ENCODE measurements at places on chromosomes 2 and 18. TPM values are rescaled to one million over a fixed set of nuclear protein-coding genes. Genes with fewer than 3 reads are reported as not detected.

Gene SKA1
- 0.71 TPM for total RNA-seq

DNA sequence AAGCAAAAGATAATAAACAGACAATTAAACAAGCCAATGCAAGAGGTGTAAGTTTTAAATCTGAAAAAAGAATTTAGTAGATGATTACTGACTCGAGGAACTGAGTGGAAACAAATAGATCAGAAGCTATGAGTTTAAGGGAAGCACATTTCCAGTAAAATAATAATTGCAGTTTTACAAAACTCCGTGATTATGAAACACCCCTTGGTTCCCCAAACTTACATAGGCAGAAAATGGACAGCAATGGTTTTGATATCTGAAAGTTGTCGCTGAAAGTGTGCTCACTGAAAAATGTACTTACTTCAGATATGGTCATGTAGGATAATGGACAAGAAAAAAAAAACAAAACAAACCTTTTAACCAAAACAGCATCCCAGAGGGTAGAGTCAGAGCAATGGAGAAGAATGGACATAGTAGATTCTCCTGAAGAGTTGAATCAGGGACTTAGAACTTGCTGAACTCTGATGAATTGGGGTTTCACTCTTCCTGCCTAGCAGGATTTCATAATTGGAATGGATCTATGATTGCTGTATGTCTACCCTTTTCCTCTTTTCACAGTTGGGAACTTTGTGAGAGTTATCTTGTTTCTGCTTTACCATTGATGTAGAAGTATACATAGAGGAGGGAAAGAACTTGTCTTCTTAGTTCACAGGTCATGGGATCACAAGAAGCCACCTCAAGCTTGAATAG is 305.6 kb upstream of the ZEB2 start:
- no peaks in the 10 kb centered on the region for H3K36me3 ChIP-seq
- H3K27ac ChIP-seq = no peak overlapping the region
- H3K27me3 ChIP-seq = no peaks in the 10 kb centered on the region

Gene PPP4R3B
- 82.4 TPM for total RNA-seq

GRCh38 chr2:16293398-16293797 is 353.0 kb downstream of the MYCN start:
- no peak overlapping the region for H3K4me3 ChIP-seq
- H3K27me3 ChIP-seq = peaks cover 3% of the 10 kb centered on the region
- H3K4me1 ChIP-seq = no peaks in the 10 kb centered on the region
- no peaks in the 10 kb centered on the region for H3K36me3 ChIP-seq
- H3K27ac ChIP-seq = no peak overlapping the region
- no peak for DNase-seq

Gene ONECUT2
- not detected for total RNA-seq

DNA sequence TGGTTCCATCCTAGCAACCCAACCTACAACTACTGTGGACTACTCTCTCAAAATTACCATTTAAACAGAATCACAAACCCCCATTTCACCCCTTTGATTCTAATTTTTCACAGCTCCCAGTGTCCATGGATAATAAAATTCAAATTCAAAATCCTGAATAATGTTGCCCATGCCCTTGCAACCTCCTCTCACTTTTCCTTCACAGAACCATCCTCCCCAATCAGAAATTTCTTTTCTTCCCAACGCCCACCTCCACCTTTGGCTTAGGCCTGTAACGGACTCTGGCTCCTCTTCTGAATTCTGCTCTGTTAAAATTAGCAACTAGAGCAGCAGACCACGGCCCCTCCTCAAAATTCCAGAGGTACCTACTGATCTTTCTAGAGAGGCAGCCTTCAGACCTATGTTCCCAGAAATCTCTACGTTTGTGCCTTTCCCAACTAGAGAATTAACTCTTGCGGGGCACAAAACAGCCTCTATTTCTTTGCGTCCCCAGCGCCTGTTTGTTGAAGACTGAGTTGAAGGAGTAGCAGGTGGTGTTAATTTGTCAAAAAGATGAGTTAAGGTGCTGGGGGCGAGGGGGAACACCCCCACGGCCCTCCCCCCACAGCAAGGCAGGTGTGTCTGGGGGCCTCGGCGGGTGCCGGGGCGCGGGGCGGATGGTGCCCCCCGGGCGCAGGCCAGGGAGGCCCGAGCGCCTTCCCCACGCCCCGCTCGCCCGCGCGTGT is 428 bp upstream of the MAP3K20 start:
- H3K4me1 ChIP-seq = peaks cover 13% of the 10 kb centered on the region
- H3K27me3 ChIP-seq = peaks cover 6% of the 10 kb centered on the region
- no peak for DNase-seq
- H3K36me3 ChIP-seq = no peaks in the 10 kb centered on the region
- no peak overlapping the region for H3K27ac ChIP-seq
- H3K4me3 ChIP-seq = peak overlapping the region; percentile 76

- peaks cover 2% of the 10 kb centered on the region for H3K27me3 ChIP-seq
- peaks cover 2% of the 10 kb centered on the region for H3K4me1 ChIP-seq
- H3K27ac ChIP-seq = no peak overlapping the region
- no peak overlapping the region for H3K4me3 ChIP-seq
- no peak for DNase-seq
Measured at GRCh38 chr2:58261209-58261608, 20.1 kb upstream of the FANCL start.

Gene AFF3
- 228 TPM for total RNA-seq

- no peaks in the 10 kb centered on the region for H3K4me1 ChIP-seq
- H3K27ac ChIP-seq = no peak overlapping the region
- H3K4me3 ChIP-seq = no peak overlapping the region
- H3K27me3 ChIP-seq = no peaks in the 10 kb centered on the region
- no peaks in the 10 kb centered on the region for H3K36me3 ChIP-seq
Measured at GRCh38 chr2:107028661-107029060, 142.7 kb upstream of the ST6GAL2 start.

Gene ANKRD30B
- total RNA-seq = not detected

Gene HTRA2
- 49.4 TPM for total RNA-seq

DNA sequence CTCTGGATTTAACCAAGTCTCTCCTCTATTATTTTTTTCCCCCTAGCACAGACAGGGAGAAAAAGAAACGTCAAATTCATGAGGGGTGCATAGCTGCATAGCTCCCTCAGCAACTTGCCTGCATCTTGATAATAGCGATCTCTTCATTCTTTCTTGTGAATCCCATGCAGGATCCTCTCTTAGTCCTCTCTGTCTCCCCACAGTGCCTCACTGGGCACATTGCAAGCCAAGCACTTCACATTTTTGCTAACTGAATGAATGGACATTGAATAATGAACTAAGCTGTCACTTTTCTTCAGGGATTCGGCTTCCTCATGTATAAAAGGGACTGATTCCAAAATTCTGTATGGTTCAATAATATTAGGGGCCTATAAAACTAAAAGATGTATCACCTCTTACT is 2.9 kb upstream of the EPB41L3 start:
- H3K27me3 ChIP-seq = peaks cover 28% of the 10 kb centered on the region
- no peaks in the 10 kb centered on the region for H3K36me3 ChIP-seq
- no peak overlapping the region for H3K27ac ChIP-seq
- DNase-seq = no peak
- no peak overlapping the region for H3K4me3 ChIP-seq
- H3K4me1 ChIP-seq = peaks cover 9% of the 10 kb centered on the region

Gene CFLAR
- 320 TPM for total RNA-seq

Gene COL6A3
- total RNA-seq = 0.02 TPM

GRCh38 chr2:120860579-120860922 is 124.9 kb downstream of the GLI2 start:
- no peak for DNase-seq
- H3K4me1 ChIP-seq = no peaks in the 10 kb centered on the region
- no peak overlapping the region for H3K27ac ChIP-seq
- no peak overlapping the region for H3K4me3 ChIP-seq

DNA sequence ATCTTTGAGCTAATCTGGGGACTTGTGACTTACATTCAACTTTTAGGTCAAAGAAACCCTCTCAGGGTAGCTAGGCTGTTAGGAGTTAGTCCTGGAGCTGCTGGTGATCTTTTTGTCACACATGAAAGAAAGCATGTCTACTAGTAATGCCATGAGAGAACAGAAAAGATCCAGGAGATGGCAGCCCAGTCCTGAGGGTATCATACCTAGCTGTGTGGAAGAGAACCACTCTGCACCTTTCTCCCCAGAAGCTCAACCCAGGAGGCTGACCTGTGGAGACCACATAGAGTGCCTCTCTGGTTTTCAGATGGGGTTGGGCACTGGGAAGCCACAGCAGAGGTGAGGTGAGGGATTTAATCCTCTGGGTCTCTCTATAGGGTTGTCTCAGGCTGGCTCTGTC is 460.2 kb upstream of the UBE2E3 start:
- peaks cover 3% of the 10 kb centered on the region for H3K4me1 ChIP-seq
- no peak overlapping the region for H3K4me3 ChIP-seq
- H3K27ac ChIP-seq = no peak overlapping the region
- no peak for DNase-seq

- H3K27me3 ChIP-seq = peaks cover 28% of the 10 kb centered on the region
- no peak for DNase-seq
- peaks cover 7% of the 10 kb centered on the region for H3K4me1 ChIP-seq
- no peak within 1 kb of the TSS for H3K27ac ChIP-seq
- no peaks in the 10 kb centered on the region for H3K36me3 ChIP-seq
Measured at GRCh38 chr18:54958704-54959625, at the start of gene CCDC68. CCDC68 (minus strand) TSS chr18:54959461; CDS start chr18:54942791, 16,670 bp downstream.

GRCh38 chr2:197497326-197497725 is 2.3 kb downstream of the HSPD1 start:
- H3K27me3 ChIP-seq = no peaks in the 10 kb centered on the region
- H3K4me1 ChIP-seq = peaks cover 54% of the 10 kb centered on the region
- peaks cover 77% of the 10 kb centered on the region for H3K36me3 ChIP-seq
- H3K27ac ChIP-seq = peak overlapping the region; percentile 41

- H3K27ac ChIP-seq = no peak overlapping the region
- no peaks in the 10 kb centered on the region for H3K4me1 ChIP-seq
- H3K4me3 ChIP-seq = no peak overlapping the region
Measured at GRCh38 chr2:39676342-39676741, 10.6 kb downstream of the TMEM178A start.

DNA sequence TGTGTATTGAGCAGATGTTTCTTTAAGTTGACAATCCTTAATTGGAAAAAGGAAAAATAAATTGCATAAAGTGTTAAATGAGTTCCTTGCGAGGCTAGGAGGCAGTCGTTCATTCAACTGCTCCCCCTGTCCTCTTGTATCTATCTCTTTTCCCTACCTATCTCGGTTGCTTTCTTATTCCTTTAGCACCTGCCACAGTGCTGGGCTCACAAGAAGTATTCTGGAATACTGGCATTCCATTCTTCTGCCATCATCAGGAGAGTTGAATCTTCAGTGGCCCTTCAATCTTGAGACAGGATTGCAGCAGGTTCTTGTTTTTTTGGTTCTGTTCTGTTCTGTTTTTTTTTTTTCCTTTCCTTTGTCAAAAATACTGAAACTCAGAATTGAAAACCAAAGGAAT is 143.1 kb upstream of the AQP4 start:
- H3K27ac ChIP-seq = no peak overlapping the region
- peaks cover 4% of the 10 kb centered on the region for H3K27me3 ChIP-seq
- DNase-seq = no peak
- no peaks in the 10 kb centered on the region for H3K36me3 ChIP-seq

Gene CRYBA2
- not detected for total RNA-seq

Gene TNFAIP6
- total RNA-seq = 0.29 TPM

DNA sequence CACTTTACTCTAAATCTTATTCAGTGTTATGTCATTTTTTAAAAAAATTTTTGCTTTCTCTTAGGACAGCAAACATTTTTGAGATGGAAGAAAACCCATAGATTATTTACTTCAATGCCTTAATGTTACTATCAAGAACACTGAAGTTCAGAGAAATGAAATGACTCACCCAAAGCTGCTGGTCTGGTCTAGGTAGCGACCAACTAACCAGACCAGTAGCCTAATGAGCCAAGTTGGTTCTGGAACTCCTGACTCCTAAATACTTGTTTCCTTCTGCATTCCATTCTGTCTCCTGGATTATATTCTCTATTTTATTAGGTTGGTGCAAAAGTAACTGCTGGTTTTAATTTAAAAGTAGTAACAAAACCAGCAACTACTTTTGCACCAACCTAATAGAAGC is 35.4 kb downstream of the SLC8A1 start:
- no peak overlapping the region for H3K4me3 ChIP-seq
- H3K27ac ChIP-seq = no peak overlapping the region
- DNase-seq = no peak

DNA sequence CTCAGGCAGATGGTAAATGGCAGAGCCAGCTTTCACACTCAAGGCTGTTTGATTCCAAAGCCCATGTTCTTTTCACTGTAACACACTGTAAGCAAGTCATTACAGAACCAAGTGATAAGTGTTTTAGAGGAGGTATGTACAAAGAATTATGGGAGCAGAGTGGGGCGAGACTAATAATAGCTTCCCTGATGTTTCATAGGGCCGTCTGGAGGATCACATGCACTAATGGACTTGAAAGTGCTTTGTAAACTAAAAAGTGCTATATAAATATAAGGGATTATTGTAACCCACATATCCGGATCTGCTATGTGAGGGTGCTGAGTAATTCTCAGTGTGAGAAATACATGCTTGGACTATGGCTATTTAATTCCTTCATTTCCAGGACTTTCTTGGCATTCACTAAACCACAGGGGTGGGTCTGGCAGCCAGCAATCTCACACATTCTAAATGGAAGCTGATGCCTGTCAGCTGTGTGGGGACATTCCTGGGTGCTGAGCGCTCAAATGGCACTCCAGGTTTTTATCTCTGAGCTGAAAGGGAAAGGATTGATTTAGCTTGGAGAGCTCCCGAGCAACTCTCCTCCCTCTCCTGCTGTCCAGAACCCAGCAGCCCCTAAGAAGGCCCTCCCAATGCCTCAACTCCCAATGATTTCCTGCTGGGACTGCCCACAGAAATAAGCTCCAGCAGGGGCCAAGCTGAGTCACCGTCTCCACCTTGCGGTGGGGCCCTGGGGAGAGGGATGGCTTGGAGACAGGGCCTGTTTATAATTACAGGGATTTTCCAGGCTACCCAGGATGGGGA is 222.8 kb downstream of the SOX11 start:
- no peaks in the 10 kb centered on the region for H3K36me3 ChIP-seq
- H3K4me3 ChIP-seq = no peak overlapping the region
- H3K27ac ChIP-seq = no peak overlapping the region
- H3K27me3 ChIP-seq = no peaks in the 10 kb centered on the region
- no peaks in the 10 kb centered on the region for H3K4me1 ChIP-seq
- DNase-seq = no peak

DNA sequence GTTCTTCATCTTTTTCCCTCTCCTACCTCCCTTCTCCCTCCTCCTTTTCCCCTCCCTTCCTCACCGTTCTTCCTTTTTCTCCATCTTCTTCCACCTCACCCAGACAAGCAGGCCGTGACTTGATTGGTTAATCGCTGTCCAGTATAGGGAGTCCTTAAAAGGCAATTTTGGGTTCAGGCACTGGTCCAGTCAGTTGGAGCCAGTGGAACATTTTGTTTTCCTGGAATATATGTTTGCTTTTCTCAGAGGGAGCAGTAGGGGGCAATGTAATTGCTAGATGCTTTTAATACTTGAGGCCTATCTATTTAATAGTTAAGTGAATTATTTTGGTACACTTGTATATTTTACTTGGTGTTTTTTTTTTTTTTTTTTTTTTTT is 15.0 kb downstream of the ELAC1 start:
- no peaks in the 10 kb centered on the region for H3K4me1 ChIP-seq
- no peaks in the 10 kb centered on the region for H3K27me3 ChIP-seq
- H3K36me3 ChIP-seq = peaks cover 57% of the 10 kb centered on the region
- no peak overlapping the region for H3K27ac ChIP-seq
- H3K4me3 ChIP-seq = no peak overlapping the region

Data from activated B cell treated with CpG ODN at 0.5 μM for 24 hours (primary cell).